ENCODE measurements at places on chromosomes 11 and 22.

DNA sequence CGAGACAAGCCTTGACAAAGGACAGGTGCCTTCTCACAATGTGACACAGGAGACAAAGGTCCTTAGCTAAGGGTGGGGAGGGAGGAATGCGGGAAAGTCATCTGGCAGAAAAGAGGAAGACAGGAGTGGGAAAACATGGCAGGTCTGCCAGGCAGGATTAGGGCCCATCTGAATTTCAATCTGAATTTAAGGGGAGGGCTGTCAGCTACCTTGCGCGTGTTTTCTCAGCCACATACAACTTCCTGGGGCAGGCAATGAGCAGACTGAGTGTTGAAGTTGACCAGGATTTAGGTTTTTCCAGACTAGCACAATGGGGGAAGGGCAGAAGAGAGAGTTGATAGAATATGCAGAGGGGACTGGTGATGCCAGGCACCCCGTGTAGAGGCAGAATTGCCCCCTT lies 66.7 kb upstream of the LARGE1 start:
- DNase-seq, result no peak

- peak; percentile 53 for DNase-seq
Measured at GRCh38 chr22:30309951-30310741, 16.6 kb downstream of the TBC1D10A start.

- no peak for DNase-seq
Measured at GRCh38 chr11:82978422-82979099, 77.0 kb downstream of the DDIAS start.

GRCh38 chr11:129267716-129268115 lies 75.6 kb upstream of the ARHGAP32 start:
- no peak for DNase-seq

DNA sequence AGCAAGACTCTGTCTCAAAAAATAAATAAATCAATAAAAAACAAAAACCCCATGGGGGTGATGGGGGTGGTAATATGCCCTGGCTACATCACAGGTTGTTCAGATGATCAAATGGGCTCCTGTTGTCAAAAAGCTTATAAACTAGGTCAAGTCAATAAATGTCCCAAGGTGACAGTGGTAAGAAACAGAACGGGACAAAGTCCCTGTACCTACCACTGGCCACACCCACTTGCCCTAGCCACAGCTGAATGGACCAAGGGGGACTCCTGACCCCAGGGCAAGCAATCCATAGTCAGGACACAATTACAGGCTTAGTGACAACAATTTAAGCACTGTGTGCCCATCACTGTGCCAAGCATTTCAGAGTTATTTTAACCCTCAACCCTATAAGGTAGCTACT lies 6.0 kb downstream of the NAGA start:
- DNase-seq, result no peak
